ENCODE measurements at places on chromosomes 16 and 17. TPM values are rescaled to one million over a fixed set of nuclear protein-coding genes. Genes with fewer than 3 reads are reported as not detected.

The HID1 gene
- total RNA-seq, result 30.4 TPM

The CDH3 gene
- total RNA-seq, result 10.6 TPM

The ACSM2A gene
- not detected for total RNA-seq

The CD300LB gene
- not detected for total RNA-seq

The APRT gene
- total RNA-seq, result 13.1 TPM

The CRHR1 gene
- total RNA-seq, result 16.6 TPM

The NT5M gene
- 5.0 TPM for total RNA-seq

Measured in parietal lobe (tissue), 2 donors.